ENCODE measurements at places on chromosomes 7 and 10.
A peak's percentile ranks its signal among the peaks of the same experiment; 100 is the strongest.

DNA sequence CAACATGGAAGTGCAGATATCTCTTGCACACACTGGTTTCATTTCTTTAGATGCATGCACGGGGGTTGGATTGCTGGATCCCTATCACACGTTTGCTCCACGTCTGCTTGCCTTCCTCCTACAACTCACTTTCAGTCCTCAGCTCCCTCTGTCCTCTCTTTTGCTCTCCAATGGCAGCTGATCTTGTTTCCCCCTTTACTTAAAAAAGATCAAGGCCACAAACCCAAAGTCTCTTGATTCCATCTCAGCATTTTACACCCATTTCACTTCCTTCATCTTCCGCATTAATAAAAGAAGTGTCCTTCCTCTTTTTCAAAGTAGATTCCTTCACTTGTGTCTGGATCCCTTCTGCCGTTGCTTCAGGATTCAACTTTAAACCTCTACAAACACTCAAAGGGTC is 245.2 kb downstream of the DOCK4 start:
- no peak for DNase-seq

- DNase-seq: no peak
Measured at GRCh38 chr10:95537542-95537927, 23.6 kb downstream of the SORBS1 start.

- DNase-seq: no peak
Measured at GRCh38 chr7:118350260-118350659, 125.8 kb downstream of the ANKRD7 start.

GRCh38 chr7:70271617-70272081 is 673.4 kb downstream of the AUTS2 start:
- peak; percentile 6 for DNase-seq

DNA sequence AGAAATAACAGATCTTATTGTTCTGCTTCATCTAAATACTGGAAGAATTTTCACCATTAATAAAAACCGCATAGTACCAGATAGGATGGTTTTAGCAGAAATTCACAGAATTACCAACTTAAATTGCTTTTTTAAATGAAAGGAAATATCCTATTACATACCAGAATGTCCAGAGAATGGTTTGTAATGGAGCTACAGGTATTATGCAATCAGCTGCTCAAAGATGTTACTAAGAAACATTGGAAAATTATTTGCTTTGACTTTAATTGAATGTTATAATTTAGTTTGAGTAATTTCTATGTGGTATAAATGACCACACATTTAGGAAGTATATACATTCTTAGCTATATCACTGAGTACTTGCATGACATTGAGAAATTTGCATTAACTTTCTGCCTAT is 338.3 kb downstream of the ETV1 start:
- no peak for DNase-seq

DNA sequence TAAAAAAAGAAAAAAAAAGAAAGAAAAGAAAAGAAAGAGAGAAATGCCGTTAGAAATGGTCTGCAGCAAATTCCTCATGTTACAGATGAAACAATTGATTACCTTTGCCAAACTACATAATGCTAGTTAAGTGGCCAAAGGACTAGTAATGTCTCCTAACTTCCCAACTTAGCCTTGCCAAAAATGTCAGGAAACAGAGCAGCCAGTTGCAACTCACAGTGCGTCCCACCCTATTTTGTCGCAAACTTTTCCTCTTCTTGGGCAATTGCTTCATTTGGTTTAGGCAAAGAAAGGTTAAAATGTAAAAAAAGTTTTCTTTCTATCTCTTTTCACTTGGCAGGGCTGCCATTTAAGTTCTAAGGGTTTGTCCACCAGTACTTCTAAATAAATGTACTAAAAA is 53.1 kb downstream of the APBB1IP start:
- no peak for DNase-seq

DNA sequence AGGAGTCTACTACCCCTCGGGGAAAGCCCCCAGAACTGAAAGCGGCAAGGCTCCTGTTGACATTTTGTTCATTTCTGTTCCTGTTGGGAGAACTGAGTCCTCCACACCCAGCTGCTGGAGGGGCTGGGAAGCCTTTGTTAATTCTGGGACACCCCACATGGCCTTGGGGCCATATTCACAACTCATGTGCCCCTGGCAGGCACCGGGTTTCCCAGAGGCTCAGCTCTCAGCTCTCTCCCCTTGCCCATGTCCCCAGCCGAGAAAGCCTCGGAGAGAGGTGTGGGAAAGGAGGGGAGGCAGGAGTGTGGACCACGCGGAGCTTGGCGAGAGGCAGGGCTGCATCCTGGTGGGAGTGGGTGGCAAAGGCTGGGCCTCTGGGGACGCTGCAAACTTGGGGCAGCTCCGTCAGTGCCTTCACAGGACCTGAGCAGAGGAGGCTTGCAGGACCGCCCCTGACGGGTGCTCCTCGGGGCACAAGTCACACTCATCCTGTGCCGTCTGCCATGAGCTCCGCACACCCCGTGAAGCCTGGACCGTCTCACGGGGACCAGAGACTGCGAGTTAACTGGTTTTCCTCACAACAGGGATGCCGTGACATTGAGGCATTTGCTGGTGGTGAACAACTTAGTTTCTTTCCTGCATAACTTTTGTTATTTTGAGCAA is 140.9 kb downstream of the DNAJB6 start:
- DNase-seq: no peak

GRCh38 chr7:43868681-43869005 is 674 bp downstream of the MRPS24 start:
- no peak for DNase-seq

GRCh38 chr7:128727239-128727638 is 11.9 kb upstream of the CALU start:
- DNase-seq: no peak

Data from fibroblast of skin of left biceps (primary cell).